ENCODE measurements at places on chromosomes 5 and 9. TPM values are rescaled to one million over a fixed set of nuclear protein-coding genes. Genes with fewer than 3 reads are reported as not detected.

DMRT3 gene
- total RNA-seq = not detected

ORM1 gene
- total RNA-seq = not detected

ABLIM3 gene
- 50.8 TPM for total RNA-seq

TAF1L gene
- total RNA-seq = not detected

RNF180 gene
- total RNA-seq = 14.0 TPM

LHX6 gene
- total RNA-seq = 8.1 TPM

LCN10 gene
- 8.3 TPM for total RNA-seq

BAAT gene
- not detected for total RNA-seq

ADAMTS12 gene
- 7.6 TPM for total RNA-seq

C1QTNF2 gene
- total RNA-seq = 1.7 TPM

RNF145 gene
- total RNA-seq = 67.8 TPM

GLDC gene
- 0.49 TPM for total RNA-seq

SNCB gene
- total RNA-seq = not detected

DOCK2 gene
- total RNA-seq = 18.2 TPM

C7 gene
- total RNA-seq = 385 TPM

MAP1B gene
- 386 TPM for total RNA-seq

MYOZ3 gene
- total RNA-seq = not detected

CCNO gene
- total RNA-seq = not detected

DBH gene
- total RNA-seq = 12.0 TPM

CD74 gene
- 530 TPM for total RNA-seq

NKD2 gene
- total RNA-seq = 2.0 TPM

EFNA5 gene
- 11.8 TPM for total RNA-seq

EQTN gene
- not detected for total RNA-seq

MEGF10 gene
- total RNA-seq = 0.74 TPM

Data from vagina (tissue), 2 donors.